ENCODE measurements at places on chromosomes 4 and X.

DNA sequence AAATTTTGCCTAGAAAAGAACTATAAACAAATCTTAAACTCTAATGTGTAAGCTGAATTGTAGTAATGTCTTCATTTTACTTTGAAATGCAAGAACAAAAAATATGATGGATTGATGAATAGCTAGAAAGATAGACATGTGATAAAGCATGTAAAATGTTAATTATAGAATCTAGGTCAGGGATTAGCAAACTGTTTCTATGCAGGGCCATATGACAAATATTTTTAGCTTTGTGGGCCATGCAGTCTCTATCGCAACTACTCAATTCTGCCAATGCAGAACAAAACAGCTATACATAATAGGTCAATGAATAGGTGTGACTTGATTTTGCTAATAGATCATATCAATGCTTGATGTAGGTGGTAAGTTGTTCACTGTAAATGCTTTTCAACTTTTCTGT, 75.3 kb downstream of the TBCK start:
- DNase-seq = no peak

GRCh38 chr4:7266525-7267292, 74.4 kb downstream of the SORCS2 start:
- DNase-seq = no peak

DNA sequence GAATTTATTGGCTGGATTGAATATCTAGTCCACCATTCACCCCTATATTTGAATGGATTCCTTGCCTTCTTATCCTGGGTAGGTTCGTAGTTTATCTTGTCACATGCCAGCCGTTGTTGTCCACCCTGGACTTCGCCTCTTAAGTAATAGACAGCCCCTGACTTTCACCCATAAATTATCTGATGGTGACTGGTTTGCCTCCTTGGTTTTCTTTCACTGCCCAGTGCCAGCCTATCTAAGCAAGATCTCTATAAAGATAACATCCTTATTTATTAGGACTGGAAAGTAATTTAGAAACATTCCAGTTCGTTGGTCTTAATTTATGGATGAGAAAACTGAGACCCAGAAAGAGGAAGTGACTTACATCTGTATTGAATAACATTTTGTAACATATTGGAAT, 410.3 kb downstream of the RPA4 start:
- DNase-seq = no peak

DNA sequence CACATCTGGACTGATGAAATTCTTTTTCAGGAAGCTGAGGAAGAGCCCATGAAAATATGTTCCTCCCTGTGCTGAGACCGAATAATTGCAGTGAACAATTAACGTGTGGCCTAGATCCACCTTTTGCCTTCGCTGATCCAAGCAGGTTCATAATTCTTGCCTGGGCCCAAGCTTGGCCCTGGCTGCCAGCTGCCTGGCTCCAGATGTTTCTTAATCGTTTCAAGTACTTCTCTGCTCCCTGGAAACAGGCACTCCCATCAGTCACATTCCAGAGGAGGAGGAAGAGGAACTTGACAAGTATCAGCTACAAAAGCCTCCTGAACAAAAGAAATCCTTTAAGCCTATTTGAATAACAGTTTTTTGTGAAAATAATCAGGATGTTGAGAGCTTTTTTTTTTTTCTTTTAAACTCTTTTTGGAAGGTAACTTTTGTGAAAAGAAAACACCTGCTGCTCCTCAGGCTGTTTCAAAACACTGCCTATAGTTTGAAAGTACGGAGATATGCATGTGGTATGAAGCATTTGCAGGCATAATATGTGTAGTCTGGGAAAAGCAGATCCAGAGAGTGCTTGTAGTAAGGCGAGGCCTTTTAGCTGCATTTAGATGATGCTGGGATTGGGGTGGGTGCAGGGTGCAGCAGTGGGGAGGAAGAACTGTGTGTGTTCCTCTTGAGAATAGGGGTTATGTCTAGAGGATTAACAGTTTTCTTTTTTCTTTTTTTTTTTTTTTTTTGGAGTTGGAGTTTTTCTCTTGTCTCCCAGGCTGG, 154.4 kb downstream of the PTTG2 start:
- no peak for DNase-seq

DNA sequence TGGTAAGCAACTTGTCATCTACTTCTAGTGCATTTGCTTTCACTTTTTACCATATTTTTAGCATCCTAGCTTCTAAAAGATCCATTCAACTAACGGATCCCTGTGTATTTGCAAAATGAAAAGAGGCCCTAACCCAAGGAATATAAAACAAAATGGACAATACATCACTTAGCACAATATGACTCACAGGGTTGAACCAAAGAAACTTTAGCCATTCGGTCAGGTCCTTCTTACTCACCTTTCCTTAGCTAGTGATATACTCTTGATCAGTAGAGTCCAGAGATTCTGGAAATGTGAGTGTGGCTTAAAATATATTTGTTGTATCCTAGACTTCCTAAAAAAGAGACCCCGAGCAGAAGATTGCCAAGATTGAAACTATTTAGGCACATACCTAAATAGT, 19.5 kb downstream of the TMPRSS11E start:
- DNase-seq = no peak

DNA sequence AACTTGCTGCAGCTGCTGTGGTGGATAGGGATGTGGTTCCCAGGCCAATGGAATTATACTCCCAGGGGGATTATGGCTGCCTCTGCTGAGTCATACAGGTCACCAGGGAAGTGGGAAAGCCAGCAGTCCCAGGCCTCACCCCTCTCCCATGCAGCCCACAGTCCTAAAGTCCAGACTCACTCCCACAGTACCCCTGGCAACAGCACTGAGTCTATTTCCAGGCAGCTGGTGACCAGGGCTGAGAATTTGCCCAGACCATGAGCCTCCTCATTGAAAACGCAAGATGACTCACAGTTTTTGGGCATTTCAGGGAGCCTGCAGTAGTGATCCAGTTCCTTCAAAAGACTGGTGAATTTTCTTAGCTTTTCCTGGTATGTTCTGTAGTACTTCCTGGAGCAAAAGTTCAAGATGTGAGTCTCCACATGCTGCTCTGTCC, 137.6 kb downstream of the NPNT start:
- no peak for DNase-seq

DNA sequence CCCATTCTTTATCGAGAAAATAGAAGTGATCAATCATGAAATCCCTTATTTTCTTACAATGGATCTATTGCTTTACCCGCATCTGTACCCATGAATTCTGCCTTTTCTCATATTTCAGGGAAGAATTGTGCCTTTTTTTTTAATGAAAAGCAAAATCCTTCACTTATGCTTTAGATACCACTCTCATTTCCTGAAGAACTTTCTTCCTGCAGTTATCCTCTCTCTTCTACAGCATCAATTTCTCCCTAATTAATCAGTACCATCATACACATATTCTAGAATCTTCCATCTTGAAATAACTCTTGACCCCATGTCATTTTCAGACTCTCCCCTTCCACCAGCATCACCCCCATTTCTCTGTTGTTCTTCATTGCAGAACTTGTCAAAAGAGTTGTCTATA, 26.6 kb downstream of the ARL9 start:
- no peak for DNase-seq

GRCh38 chrX:39827951-39828350, 269.8 kb downstream of the BCOR start:
- peak; percentile 21 for DNase-seq

DNA sequence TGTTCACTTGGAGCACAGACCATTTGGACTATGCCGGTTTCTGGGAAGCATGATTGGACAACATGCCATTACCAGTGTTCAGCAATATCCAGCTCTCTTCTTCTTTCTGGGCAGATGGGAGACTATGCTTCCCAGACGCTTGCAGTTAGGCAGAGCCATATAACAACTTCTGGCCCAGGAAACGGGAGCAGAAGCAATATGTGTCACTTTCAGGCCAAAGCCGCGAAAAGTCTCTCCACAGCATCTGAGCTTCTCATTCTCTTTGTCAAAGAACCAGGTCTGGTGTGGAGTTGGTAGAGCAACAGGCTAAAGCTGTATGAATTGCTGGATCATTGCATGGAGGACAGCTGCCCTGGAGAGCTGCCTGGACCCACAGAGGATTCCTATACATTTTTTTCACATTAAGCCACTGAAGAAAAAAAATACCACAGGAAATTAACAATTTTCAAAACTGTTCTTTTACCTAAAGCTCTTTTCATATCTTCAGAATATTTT, 131.4 kb upstream of the FRG1 start:
- no peak for DNase-seq

DNA sequence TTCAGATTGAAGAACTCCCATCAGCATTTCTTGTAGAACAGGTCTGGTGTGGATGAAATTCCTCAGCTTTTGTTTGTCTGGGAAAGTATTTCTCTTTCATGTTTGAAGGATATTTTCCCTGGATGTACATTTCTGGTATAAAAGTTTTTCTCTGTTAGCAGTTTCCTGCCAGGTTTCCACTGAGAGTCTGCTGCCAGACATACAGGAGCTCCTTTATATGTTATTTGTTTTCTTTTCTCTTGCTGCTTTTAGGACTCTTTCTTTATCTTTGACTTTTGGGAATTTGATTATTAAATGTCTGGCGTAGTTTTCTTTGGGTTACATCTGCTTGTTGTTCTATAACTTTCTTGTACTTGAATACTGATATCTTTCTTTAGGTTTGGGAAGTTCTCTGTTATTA, 486.5 kb downstream of the ARAP2 start:
- DNase-seq = no peak

GRCh38 chr4:127631420-127631819, 1.3 kb upstream of the INTU start:
- DNase-seq = no peak

- no peak for DNase-seq
Measured at GRCh38 chrX:25096522-25097045, 80.8 kb upstream of the ARX start.

- DNase-seq = no peak
Measured at GRCh38 chr4:92387459-92388069, 83.8 kb downstream of the GRID2 start.

- no peak for DNase-seq
Measured at GRCh38 chrX:20032201-20032600, 41.3 kb upstream of the BCLAF3 start.

- no peak for DNase-seq
Measured at GRCh38 chr4:88753658-88754571, 56.3 kb upstream of the NAP1L5 start.

DNA sequence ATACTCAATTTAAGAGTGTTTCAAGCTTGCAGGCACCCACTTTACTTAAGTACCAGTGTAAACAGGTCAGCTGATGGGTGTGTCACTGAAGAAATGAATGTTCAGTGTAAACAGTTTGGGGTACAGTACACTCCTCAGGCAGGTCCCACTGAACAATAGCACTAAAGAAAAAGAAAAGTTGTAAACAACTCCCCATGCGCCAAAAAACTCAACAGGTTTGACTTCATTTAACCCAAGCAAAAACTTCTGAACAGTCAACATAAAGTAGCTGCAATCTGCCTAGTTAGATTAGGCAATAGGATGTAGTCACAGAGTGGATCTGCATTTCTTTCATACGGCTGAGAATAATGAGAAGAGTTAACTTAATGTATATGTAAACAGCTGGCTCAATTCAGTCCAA, 93.2 kb downstream of the FAM13A start:
- DNase-seq = no peak

- no peak for DNase-seq
Measured at GRCh38 chr4:47219586-47219985, 188.2 kb downstream of the GABRB1 start.

- DNase-seq = no peak
Measured at GRCh38 chr4:154999950-155000578, 208.4 kb upstream of the NPY2R start.

GRCh38 chr4:148442832-148443511, 758 bp upstream of the NR3C2 start:
- peak; percentile 32 for DNase-seq

Data from left ventricle myocardium inferior (tissue), 1 donor.